ENCODE measurements at places on chromosomes 3 and 15.

GRCh38 chr3:172107403-172107802, 68.0 kb downstream of the FNDC3B start:
- DNase-seq, result no peak

GRCh38 chr3:146326875-146327543, 76.1 kb upstream of the PLSCR4 start:
- no peak for DNase-seq

DNA sequence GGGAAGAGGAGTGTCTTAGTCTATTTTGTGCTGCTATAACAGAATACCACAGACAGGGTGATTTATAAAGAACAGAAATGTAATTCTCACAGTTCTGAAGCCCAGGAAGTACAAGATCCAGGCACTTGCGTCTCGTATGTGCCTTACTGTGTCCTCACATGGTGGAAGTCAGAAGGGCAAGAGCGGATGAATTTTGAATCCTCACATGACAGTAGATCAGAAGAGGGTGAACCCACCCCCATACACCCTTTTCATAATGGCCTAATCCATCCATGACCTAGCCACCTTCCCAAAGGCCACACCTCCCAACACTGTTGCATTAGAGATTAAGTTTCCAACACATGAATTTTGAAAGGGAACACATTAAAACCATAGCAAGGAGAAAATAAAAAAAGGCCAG, 18.7 kb upstream of the ANXA2 start:
- DNase-seq, result no peak

DNA sequence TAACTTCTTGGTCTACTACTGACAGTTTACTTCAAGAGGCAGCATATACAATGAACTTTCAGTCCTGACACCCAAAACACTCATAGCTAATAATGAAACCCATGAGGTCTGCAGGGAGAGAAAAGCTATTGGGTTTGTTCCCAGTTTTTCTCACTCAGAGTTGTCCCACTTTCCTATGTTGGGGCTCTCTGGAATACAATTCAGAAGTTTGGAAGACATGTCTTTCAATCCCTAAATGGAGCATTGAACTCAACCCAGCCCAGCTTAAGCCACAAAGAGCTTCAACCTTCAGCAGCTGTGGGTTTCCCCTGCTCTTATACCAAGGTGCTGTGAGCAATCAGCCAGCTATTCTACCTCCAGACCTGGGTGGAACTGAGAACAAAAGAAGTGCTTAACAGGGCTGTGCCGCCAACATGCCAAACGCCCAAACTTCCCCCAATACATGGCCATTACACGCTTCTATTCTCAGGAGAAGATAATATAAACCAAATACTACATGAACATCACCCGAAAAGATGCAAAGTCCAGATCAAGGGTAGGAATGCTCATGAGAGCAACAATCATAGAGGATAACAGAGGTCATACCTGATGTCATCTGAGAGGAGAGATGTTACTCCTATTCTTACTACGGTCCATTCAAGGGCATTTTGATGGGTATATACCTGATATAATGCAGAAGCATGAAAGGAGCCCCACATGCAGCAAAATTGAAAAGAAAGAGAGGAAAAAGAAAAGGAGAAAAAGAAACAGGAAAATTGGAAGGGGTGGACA, 131.2 kb upstream of the TGFBR2 start:
- no peak for DNase-seq

DNA sequence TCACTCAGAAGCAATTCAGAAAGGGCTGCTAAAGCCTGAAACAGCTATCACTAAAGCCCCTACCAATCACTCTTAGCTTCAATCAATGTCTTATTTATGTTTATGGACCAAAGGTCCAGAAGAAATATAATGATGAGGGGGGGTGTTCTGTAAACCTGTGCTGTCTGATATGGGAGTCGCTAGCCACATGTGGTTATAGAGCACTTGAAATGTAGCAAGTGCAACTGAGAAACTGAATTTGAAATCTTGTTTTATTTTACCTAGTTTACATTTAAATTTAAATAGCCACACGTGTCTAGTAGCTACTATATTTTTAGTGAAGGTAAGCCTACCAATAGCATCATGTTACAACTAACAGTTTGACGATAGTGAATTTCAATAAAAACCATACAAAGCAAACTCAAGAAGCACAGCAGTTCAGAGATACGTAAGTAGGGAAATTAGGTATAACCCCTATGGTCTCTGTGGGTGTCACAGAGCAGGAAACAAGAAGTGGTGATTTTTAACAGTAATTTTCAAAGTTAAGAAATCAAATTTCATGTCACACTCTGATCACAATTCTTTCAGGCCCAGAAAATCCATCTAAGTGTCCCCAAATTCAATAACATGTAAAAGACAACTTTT, 3.6 kb downstream of the POU1F1 start:
- DNase-seq, result no peak

GRCh38 chr3:128267541-128267940, 114.3 kb downstream of the EEFSEC start:
- no peak for DNase-seq

DNA sequence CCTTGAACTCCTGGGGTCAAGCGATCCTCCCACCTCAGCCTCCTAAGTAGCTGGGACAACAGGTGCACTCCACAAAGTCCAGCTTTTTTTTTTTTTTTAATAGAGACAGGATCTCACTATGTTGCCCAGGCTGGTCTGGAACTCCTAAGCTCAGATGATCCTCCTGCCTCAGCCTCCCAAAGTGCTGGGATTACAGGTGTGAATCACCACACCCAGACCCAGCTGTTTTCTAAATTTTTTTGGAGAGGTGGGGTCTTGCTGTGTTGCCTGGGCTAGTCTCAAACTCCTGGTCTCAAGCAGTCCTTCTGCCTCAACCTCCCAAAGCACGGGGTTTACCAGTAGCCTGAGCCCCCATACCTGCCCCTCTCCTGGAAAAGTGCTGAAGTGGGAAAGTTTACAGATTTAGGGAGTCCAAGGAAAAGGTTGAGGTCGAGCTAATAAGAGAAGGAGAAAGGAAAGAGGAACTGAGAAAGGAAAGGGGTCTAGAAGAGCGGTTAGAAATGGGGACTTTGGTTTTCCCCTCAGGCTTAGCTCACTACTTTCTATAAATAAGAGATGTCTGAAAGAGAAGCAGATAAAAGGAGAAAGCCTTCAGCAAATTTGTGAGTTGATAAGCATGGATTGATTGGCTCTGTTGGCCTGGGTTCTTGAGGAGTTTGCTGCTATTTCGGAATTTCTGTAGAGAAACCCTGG, 23.6 kb downstream of the UBE2E1 start:
- DNase-seq, result no peak

DNA sequence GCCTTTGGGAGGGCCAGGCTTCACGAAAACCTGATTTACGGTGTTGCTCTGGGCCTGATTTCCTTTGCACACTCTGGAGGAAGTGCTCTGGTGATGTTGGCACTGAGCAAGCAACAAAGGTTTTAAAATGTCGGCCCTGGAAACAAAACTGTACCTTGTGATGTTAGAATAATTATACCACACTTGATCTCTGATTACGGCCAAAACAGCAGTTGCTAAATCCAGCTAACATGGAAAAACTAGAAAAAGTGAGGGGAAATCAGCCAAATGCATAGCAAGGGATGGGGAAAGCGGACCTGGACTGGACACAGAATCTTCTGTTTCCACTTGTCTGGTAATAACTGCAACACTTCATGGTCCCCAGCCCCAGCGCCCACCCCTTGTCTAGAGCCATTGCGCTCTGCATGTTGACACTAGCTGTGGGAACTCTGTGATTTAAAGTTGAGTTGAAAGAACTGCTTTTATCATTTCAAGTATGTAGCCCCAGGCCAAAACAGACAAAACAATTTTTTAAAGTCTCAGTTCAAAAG, 120.1 kb downstream of the VGLL4 start:
- DNase-seq, result no peak

DNA sequence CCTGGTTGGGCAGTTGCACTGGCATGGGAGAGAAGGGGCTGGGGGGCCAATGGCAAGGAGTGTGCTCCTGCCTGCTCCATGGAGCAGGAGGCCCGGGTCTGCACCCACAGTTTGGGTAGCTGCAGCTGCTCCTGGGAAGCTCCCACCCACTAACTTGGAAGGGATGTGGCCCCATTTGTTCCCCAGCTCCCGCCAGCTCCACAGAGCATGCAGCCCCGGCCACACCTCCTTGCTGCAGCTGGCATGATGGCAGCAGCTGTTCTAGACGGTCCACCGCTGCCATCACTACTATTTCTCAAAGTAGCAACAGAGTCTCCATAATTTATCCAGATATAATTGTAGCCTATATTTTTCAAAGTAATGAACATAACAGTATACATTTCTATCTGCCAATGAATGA, 65.8 kb downstream of the PIK3CB start:
- no peak for DNase-seq

DNA sequence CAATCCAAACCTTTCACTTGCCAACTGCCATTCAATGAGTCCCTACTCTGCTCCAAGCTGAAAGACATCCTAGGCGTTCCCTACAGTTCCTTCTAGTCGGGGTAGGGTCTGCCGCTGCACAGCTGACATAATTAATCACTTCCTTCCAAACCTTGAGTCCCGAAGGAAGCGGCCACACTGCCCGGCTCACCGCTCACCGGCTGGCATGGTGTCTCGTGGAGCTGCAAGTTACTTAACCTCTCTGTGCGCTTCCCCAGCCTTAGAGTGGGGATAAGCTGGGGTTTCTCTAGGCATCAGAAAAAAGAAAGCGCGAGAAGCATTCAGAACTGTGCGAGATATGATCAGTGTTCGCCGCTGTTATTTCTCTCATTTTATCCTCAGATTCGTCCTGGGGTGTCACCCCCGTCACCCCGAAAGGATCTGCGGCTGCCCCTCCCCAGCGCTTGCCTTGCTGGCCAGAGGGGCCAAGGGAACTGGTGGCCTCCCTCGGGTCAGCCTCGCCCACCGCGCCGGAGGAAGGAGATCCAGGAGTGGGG, 748 bp downstream of the MRPS25 start:
- DNase-seq, result no peak

DNA sequence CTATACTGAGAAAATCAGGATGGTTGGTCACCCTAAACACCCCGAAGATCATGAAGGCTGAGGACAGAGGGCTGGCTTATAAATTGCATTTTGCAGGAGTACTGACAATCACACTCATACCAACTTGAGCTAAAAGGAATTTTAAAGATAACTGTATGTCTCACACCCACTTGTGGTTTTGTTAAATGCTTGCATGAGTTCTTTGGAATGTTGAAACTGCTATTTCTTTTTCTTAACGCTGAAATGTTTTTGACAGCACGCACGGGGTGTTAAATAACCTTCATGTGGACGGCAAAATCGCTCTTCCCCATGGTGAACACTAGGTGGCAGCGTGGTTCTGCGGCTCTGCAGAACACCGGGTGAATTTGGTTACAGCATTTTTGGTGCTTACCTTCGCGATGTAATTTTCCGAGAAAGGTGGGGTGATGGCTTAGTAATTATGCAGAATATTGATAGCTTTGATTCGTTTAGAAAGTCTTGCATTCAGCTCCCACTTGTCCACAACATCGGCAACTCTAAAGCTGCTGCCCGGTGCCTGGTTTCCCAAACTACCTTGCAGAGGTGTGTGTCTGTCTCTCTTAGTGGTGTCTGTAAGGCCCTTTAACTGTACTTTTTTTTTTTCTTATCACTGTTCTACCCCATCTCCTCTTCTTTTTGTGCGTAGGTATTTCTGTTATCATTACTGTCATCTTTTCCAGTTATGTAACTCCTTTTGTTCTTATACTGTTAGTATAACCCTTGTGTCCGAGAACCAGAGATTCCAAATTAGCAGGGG, 51.7 kb downstream of the ARNT2 start:
- no peak for DNase-seq

DNA sequence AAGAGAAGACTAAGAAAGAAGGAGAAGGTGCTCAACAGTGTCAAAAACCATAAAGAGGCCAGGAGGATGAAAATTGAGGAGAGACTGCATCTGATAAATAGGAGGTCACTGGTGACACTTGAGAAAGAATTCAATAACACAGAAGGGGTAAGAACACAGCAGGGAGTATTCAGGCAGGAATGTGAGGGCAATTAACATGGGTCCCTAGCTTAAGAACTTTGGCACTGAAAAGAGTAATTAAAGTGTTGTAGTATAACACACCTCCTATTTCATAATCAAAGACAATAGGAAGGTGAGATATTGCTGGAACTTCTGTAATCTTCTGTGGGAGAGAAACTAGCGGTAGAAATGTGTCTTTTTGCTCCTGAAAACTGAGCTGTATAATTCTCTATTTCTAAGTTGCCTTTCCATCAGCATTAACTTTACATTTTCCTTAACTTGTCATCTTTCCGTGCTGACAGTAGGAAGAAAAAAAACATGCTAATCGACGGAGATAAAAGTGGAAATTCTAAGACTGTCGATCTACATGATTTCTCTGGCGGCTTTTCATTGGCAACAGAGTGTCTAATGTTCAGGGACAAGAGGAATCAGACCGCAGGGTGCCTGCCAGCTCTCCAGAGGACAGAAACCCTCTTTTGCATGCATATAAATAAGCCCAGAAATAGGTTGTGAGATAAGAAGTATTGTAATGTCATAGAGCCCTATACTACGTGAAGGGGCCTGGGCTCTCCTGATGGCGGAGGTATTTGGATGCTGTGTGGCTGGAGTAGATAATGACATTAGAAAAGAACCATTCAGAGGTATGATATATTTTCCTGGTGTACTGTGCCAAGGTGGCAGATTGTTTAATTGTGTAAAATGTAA, 147.9 kb upstream of the GAP43 start:
- no peak for DNase-seq

- no peak for DNase-seq
Observed at GRCh38 chr3:194779729-194780224, 94.1 kb downstream of the FAM43A start.

Measured in iPS DF 19.7 (cell line).